CD4-positive, alpha-beta T cell treated with Interleukin-4 for 4 hours (primary cell): ENCODE measurements at places on chromosomes 1 and 21.

DNA sequence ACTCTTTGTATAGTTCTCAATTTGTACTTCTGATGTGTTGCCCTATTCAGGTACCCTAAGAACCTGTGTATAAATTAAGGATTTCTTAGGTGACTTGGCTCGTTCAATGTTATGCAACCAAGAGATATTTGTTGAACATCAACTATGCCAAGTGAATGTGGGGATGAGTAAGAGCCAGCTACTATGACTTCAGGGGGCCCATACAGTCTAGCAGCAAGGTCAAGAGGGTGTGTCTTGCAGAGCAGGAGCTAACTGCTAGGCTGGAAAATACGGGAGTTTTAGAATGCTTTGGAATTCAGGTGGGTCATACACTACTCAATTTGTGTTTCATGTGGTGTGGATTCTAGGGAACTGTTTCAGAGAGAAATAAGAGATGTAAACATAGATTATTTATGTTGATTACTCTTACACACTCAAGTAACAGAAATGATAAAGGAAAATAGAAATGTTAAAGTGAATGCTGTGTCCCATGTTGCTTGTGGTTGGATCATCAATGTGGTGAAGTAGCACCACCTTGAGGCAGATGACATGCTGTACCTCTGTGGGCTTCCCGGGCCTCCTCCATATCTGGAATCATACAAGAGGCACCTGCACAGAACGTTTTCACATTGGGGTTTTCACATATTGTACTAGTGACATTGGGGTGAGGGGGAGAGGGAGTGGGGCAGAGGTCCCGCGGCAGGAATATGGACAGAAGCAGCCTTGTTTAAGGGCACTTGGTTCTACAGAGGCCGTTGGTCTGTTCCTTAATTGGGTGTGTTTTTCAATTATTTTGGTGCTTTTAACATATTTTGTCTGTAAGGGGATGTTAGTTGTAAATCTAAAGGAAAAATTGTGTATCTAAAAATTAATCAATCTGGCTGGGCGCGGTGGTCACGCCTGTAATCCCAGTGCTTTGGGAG lies 12.4 kb downstream of the ARPC5 start:
- peak; percentile 51 for DNase-seq

- no peak for DNase-seq
Measured at GRCh38 chr1:157092831-157093230, 6.8 kb downstream of the ETV3L start.

- DNase-seq = peak; percentile 11
Measured at GRCh38 chr1:150235294-150235851, 539 bp downstream of the ANP32E start.

GRCh38 chr1:164803366-164803765 lies 244.4 kb downstream of the PBX1 start:
- no peak for DNase-seq

- DNase-seq = no peak
Measured at GRCh38 chr1:32172621-32173245, 6.7 kb upstream of the TXLNA start.

GRCh38 chr1:39394598-39394997 lies 96.8 kb upstream of the BMP8A start:
- peak; percentile 67 for DNase-seq

- DNase-seq = no peak
Measured at GRCh38 chr1:31781138-31781755, 17.1 kb upstream of the ADGRB2 start.

DNA sequence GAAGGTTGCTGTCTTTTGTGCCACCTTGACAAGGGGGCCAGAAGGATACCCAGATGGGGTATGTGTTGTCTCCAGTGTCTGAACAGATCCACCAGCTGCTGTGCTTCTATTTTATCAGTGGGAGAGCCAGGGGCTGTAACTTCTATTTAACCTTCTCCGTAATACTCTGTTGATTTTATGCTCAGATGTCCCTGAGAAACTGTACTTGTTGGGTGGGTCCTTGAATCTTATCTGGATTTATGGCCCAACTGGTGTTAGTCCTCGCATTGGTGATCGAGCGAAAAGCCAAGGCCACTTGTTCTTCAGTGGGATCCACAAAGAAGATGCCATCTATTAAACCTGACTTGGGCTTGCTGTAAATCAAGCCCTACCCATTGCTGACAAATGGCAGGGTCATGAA lies 56.4 kb downstream of the ST6GALNAC3 start:
- DNase-seq = no peak

DNA sequence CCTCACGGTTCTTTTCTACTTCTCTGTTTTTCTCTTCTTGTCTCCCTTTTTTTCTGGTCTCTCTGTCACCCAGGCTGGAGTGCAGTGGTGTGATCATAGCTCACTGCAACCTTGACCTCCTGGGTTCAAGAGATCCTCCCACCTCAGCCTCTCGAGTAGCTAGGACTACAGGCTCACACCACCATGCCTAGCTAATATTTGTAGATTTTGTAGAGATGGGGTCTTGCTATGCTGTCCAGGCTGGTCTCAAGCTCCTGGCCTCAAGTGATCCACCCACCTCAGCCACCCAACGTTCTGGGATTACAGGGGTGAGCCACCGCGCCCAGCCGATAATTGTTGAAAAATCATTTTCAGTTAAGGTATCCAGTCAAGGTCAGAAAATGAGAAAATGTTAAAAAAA lies 25.9 kb upstream of the LGALS8 start:
- no peak for DNase-seq

DNA sequence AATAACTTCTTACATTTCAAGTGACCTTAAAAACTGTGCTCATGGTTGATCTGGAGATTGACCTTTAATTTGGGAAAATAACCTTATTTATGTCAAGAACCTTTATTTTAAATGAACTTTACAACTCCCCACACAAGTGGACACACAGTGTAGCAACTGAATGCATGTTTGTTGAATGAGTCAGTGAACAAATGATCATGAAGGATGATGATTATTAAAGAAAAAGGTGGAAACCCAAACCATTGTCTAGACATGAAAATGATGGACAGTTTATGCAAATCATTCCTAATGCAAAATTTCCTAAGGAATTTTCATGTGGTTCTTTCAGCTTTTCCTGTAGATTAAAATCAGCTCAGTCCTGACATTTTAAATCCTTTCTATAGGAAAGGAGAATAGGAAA lies 439.8 kb upstream of the RUNX1 start:
- DNase-seq = no peak
